CD4-positive, alpha-beta T cell treated with Interleukin-15 for 1 hour (primary cell): ENCODE measurements at places on chromosomes 3 and 15.

- DNase-seq, result no peak
These were observed 120.1 kb downstream of the ANP32A start for GRCh38 chr15:68700455-68701123.

- no peak for DNase-seq
These were observed 9.2 kb upstream of the DENND4A start for GRCh38 chr15:65801229-65801805.

GRCh38 chr3:161310649-161311423, 60.5 kb downstream of the SPTSSB start:
- DNase-seq, result peak; percentile 31

- DNase-seq, result no peak
These were observed 29.8 kb downstream of the ALS2CL start for GRCh38 chr3:46663591-46664135.

DNA sequence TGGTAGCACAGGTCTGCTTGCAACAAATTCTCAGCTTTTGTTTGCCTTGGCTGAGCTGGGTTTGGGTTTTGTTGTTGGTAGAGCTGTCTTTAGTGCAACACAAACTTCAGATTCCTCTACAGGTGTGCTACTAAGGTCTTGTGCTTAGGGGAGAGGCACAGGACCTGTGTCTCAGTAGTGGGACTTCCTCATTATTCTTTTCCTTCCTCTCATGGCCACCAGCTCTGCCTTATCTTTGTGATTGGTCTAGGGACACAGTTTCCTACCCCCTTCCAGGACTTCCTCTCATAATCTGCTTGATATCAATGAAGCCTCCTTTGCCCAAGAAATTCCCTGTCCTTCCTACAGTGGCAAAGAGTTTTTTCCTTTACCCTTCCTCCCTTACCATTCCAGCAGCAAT, 24.9 kb upstream of the DNAAF4 start:
- no peak for DNase-seq

DNA sequence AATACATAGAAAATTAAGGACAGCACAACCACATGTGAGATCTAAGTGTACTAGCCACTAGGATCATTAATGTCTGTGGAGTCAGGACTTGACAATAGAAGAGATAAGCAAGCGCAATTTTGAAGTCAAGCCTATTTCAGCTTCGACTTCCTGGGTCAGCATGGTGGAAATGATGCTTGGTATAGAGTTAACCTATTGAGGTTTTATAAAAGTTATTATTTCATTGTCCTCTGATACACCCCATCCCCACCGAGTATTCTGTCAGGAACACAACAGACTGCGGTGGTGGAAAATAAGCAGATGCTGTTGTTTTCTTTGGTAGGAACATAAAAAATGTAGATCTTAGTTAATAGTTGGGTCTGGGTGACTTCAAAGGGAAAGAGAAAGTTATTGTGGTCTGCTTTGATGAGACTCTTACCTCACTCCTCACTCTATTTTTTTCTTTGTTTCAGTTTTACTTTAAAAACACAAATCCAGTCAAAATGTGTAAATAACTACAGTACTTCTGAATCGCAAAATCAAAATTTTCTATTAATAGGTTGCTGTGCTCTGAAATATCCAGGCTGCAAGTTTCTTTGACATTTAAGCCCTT, 82.1 kb downstream of the IL5RA start:
- DNase-seq, result no peak

DNA sequence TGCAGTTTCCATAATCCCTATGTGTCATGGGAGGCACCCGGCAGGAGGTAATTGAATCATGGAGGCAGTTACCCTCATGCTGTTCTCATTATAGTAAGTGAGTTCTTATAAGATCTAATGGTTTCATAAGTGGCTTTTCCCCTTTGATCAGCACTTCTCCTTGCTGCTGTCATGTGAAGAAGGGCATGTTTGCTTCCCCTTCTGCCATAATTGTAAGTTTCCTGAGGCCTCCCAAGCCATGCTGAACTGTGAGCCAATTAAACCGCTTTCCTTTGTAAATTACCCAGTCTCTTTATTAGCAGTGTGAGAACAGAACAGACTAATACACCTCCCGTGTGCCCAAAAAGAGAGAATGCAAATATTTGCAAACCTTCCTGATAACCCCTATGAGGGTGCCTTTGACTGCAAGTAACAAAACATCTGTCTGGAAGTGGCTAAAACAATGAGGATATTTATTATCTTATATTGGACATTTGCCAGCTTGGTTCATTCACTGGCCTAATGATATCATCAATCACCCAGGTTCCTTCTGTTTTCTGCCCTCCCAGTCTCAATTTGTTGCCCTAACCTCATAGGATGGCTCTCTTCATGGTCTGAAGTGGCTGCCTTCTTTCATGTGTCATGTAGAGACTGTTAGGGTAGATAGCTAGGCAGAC, 68.7 kb downstream of the BHLHE40 start:
- no peak for DNase-seq

- no peak for DNase-seq
These were observed 1.9 kb downstream of the TMIE start for GRCh38 chr3:46703013-46703520.

GRCh38 chr15:48806151-48806550, 4.7 kb downstream of the CEP152 start:
- no peak for DNase-seq

DNA sequence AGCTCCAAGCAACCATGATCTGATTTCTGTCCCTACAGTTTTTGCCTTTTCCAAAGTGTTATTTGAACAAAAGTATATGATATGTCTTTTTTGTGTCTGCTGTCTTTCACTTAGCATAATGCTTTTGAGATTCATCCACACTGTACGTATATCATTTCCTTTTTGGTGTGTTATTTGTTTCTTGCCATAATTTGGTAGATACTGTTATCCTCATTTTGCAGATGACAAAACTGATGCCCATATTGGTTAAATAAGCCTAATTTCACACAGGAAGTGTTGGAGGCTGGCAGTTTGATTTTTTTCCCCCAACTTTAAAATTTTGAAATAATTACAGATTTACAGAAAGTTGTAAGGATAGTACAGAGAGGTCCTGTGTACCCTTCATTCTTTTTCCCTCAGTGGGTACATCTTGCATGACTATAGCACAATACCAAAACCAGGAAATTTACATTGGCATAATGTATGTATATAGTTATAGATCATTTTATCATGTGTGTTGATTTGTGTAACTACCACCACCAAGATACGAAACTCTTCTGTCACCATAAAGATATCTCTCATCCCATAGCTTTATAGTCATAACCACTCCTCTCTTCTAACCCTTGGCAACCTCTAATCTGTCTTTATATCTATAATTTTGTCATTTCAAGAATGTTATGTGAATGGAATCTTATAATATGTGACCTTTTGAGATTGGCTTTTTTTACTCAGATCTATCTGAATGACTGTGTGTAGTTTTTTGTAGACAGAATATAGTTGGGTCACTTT, 55.6 kb downstream of the RASA2 start:
- no peak for DNase-seq

- no peak for DNase-seq
These were observed 10.7 kb upstream of the SLC15A2 start for GRCh38 chr3:121883507-121883906.

DNA sequence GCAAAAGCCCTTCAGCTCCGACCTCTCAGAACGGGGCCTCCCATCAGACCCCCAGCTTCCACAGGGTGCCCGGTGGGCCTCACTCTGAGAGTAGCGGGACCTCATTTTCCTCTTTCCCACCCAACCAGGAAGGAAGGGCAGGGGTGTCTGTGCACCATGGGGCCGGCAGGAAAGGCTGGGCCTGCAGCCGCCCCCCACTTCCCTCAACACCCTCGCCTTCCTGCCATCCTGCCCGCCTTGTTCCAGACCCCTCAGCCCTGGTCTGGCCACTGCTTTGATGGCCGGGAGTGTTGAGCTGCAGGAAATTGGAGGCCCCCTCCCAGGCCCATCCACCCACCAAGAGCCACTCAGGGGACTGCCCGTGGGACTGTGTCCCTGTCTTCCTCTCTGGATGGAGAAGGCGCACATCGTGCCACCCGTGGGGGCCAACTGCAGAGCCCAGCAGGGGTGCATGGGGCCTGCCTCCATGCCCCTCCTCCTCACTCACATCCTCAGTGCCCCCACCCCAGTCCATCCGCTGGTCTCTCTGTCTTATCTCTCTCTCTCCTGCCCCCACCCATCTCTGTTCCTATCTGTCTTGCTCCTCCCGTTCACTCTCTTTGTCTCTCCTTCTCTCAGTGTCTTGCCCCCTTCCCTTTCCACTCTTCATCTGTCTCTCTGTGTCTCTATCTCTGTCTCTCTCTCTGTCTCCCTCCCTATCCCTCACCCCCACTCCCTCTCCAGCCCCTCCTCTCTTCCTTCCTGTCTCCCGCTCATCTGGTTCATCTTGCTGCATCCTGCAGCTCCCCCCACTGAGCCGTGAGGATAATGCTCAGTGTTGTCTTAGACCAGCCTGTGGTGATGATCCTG, 1.8 kb upstream of the PLXND1 start:
- no peak for DNase-seq

GRCh38 chr3:26100176-26100575, 310.3 kb downstream of the OXSM start:
- DNase-seq, result no peak

DNA sequence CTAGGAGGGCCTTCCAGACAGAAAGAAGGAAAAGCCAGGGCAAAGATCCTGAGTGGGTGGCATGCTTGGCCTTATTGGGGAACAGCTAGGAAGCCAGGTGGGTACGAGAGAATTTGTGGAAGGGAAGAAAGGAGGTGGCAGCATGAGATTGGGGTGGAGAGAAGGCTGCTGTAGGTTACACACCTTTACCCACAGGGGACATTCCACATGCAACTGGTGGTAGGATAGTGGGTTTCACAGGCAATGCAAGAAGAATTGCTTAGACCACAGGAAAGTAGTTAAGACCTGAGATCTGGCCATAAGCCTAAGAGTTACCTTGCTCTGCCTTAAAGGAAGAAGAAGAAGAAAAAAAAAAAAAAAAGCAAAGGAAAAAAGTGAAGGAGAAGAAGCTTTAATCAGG, 19.8 kb downstream of the ANP32A start:
- DNase-seq, result no peak

- DNase-seq, result no peak
These were observed 597.4 kb downstream of the RSL24D1 start for GRCh38 chr15:54599386-54599785.

DNA sequence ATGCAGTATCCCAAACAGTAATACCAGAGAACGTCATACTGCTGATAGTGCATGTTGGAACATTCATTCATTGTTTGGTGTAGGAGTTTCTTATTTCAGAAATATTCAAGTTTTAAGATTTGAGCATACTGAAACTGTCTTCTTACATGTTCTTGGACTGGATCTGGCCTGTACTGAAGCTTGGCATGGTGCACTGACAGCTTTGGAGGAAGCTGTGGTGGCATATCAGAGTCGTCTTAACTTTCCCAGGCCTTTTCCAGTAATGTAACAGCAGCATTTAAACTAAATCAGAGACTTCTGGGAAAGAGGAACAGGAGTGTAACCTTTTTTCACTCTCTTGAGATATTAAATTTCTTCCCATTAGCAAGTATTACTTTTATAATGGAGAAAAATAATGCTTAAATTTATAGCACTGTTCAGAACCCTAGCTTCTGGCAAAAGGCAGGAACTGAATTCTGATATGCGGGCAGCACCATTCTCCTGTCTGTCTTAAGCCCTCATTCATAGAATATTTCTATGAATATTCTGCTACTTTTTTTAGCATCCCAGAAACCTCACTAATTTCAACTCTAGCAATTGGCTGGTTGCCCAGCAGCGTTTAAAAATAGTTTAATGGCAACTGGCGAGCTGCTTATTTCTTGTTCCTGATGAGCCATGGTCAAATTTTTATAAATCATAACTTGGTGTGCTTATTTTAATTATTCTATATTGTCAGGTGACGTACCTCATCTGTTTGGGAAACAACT, 31.1 kb downstream of the DNAJC13 start:
- no peak for DNase-seq

DNA sequence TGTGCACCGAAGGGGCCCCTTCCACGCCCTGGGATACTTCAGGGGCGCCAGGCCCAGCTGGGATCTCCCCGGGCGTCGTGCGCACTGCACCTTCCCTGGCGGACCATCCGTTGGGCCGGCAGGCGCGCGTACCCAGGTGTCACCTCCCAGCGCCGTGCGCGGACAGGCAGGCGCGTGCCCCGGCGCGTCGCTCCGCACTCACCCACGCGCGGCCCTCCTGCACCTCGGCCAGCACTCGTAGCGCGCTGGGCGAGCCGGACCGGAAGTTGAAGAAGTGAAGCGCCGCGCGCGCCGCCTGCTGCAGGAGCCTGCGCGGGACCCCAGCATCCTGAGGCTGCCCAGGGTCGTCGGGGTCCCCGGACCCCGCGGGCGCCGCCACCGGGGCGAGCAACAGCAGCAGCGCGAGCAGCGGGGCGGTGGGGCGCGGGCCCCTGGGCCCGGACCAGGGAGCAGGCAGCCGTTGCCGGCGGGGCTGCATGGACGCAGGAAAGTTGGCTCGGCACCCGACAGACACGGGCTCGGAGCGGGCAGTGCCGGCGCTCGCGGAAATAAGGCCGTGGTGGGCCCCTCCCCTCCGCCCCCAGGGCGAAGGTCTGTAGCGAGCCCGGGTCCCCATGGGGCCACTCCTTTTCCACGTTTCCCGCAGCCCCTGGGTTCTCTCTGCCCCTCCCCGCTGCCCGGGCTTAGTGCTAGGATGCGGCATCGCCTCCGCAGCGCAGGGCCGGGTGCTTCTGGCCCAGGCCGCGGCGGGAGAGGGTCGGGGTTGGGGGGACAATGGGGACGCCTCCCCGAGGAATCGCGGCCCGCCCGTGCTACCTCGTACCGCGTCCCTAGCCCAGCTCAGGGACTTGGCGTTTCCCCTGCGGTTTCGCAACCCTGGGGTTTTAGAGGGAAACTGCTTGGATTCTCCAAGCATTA, at the start of gene RARRES1:
Gene RARRES1, minus strand, starts transcription at position 520 of the 918 bp plus-strand sequence. Its CDS starts 42 bp downstream, at position 478.
- no peak for DNase-seq

GRCh38 chr3:45232521-45232920, 6.4 kb upstream of the TMEM158 start:
- no peak for DNase-seq

DNA sequence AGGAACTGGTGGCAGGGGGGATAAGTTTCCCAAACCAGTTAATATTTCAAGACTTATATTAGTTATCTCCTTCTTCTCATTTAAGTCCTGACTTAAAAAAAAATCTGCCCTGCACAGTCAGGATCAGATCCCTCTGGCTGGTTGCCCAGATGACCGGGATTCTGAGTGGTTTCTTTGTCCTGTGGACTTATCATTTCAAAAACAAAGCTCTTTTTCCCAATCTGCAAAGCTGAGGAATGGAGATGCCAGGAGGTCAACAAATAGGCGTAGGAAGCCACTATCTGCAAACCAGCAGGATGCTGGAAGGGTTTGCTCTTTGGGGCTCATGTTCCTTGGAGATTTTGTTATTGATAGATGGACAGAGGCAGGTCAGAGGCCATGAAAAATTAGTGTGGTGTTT, 5.8 kb downstream of the C3orf20 start:
- DNase-seq, result no peak

DNA sequence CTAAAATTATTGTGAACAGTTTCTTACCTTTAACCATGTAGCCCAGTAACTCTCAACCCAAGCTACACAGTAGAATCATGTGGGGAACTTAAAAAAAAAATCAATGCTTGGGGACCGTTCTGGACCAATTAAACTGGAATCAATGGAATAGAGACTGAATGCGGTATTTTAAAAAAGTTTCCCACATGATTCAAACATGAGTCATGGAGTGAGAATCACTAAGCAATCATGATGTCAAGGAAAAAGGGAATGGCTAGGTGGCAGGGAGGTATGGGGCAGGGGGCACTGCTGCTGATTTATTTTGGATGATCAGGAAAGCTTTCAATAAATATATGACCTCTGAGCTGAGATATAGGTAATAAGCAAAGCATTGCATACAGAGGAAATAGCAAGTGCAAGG, 250.5 kb upstream of the RORA start:
- DNase-seq, result no peak
